ENCODE measurements at places on chromosomes 7 and 10.
A peak's percentile ranks its signal among the peaks of the same experiment; 100 is the strongest.

DNA sequence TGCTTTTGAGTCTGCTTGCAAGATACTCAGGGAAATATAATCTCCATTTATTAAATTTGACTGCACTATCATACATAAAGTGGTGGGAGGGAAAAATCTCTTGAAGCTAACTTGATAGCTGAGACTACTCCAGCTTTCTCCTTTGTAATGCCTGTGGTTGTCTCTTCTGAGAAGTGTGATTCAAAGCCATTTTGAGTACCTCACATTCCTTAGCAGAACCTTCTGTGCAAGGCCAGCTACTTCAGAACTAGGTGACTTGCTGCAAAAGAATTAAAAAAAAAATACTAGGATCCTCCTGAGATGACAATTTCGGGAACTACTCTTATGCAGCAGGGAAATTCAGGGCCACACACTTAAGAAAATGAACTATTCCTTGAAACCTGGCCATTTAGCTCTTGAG is 294.8 kb downstream of the MDFIC start:
- no peak for DNase-seq

DNA sequence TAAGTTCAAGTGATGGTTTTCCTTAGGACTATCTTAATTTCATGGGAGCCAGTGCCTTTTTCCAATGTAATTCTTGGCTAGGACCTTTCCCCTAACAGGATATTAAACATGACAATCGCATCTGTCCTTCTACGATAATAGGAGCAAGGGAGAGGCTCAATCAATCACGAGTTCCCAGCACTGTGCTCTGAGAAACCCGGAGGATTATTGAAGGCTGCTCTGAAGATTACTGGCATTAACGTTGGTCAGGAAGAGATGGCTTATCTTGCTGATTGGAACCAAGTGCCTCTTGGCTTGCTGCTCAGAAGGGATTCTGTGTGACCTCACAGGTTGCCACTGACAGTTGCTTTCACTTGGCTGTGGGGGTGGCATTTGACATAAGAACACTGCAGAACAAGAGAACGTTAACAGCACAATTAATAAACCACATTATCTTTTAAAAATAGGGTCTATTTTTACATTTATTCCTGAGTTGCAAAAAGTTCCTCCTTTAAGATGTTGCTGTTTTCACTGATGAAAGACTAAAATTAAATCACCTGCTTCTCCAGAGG is 252.1 kb upstream of the TAC1 start:
- no peak for DNase-seq

DNA sequence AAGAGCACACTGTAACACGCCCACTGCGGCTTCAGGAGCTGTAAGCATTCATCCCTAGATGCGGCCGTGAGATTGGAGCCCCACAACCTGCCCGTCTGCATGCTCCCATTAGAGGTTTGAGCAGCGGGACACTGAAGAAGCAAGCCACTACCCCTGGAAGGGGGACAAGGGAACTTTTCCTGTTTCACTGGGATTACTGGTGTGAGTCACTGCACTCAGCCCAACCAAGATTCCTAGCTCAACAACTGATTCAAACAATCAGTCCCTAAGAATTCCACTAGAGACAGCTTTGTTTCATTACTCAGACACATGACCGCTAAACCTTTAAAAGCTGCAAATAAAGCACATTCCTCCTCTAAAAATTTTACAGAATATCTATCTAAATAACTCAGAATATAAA is 69.8 kb downstream of the ORC5 start:
- no peak for DNase-seq

GRCh38 chr10:21078410-21079329 is 181.6 kb upstream of the NEBL start:
- peak; percentile 84 for DNase-seq

- DNase-seq: no peak
These were observed 99.6 kb downstream of the NPSR1 start for GRCh38 chr7:34757570-34758110.
